Activated naive CD8-positive, alpha-beta T cell treated with anti-CD3 and anti-CD28 coated beads, Interleukin-2, amount 10 ng/mL, durations not matched to agents 7 days and 5 days (primary cell): ENCODE measurements at places on chromosomes 7 and 10. TPM values are rescaled to one million over a fixed set of nuclear protein-coding genes. Genes with fewer than 3 reads are reported as not detected.

GRCh38 chr7:159317294-159317693, 172.6 kb upstream of the VIPR2 start:
- peaks cover 1% of the 10 kb centered on the region for H3K27me3 ChIP-seq
- H3K27ac ChIP-seq = no peak overlapping the region
- DNase-seq = no peak

DNA sequence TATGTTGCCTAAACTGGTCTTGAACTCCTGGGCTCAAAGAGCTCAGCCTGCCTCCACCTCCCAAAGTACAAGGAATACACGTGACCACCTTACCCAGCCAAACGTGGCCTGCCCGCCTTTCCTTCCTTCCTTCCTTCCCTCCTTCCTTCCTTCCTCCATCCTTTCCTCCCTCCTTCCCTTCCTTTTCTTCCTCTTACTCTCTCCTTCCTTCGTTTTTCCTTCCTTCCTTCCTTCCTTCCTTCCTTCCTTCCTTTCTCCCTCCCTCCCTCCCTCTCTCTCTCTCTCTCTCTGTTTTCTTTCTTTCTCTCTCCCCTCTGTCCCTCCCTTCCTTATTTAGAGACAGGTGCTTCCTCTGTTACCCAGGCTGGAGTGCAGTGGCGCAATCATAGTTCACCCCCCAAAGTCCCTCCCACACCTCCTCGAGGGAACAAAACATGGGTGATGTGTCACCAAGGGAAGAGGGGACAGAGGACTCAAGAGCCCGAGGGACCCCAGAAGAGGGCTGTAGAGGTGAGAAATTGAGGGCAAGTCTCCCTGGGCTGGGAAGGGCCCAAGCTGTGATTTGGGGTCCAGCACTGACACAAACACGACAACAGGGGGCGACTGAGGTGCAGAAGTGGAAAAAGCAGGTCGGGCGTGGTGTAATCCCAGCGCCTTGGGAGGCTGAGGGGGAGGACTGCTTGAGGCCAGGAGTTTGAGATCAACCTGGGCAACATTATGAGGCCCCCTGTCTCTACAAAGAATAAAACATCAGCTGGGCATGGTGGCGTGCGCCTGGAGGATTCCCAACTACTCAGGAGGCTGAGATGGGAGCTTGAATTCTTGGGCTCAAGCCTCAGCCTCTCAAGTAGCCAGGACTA, 28.1 kb downstream of the EPHB4 start:
- peak; percentile 56 for DNase-seq
- no peaks in the 10 kb centered on the region for H3K36me3 ChIP-seq
- H3K27ac ChIP-seq = no peak overlapping the region
- peaks cover 11% of the 10 kb centered on the region for H3K27me3 ChIP-seq

- no peaks in the 10 kb centered on the region for H3K27me3 ChIP-seq
- H3K4me3 ChIP-seq = no peak overlapping the region
- DNase-seq = no peak
- no peaks in the 10 kb centered on the region for H3K4me1 ChIP-seq
Measured at GRCh38 chr7:115356999-115357702, 435.3 kb downstream of the MDFIC start.

The SLC39A12 gene
- total RNA-seq = not detected

- H3K27ac ChIP-seq = no peak overlapping the region
- no peak for DNase-seq
- H3K4me3 ChIP-seq = no peak overlapping the region
- peaks cover 5% of the 10 kb centered on the region for H3K36me3 ChIP-seq
Measured at GRCh38 chr10:46248651-46249146, 38.1 kb upstream of the ANTXRL start.

GRCh38 chr10:71966046-71967004, 2.1 kb downstream of the CHST3 start:
- H3K36me3 ChIP-seq = no peaks in the 10 kb centered on the region
- no peak overlapping the region for H3K27ac ChIP-seq
- H3K4me1 ChIP-seq = peaks cover 5% of the 10 kb centered on the region
